ENCODE measurements at places on chromosomes 11 and 22.

GRCh38 chr11:88521799-88522201 is 184.3 kb upstream of the CTSC start:
- no peak for DNase-seq

DNA sequence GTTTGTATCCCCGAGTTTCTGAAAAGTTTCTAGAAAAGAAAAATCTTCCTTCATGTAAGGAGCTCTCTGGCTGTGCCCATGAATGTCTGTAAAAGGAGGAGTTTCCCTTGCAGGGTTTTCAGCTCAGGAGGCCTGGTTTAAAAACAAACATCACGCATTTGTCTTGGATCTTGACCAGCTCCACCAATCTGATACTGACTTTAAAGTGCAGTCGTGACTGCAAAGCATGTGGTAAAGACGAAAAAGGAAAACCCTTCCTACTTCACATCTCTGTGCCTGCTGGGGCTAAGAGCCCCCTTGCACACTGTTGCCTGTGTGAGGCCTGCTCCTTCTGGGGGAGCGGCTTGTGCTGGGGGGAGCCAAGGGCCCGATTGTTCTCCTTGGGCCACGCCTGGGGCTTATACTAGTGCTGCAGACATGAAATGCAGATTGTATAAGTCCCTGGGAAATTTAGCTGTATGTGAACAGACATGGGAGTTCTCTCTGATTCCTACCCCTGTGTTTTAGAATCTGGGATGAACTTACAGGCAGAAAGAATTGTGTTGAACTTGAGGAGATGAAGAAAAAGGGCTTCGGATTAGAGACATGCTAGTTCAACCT is 62.1 kb downstream of the ADAMTS15 start:
- DNase-seq: peak; percentile 21

DNA sequence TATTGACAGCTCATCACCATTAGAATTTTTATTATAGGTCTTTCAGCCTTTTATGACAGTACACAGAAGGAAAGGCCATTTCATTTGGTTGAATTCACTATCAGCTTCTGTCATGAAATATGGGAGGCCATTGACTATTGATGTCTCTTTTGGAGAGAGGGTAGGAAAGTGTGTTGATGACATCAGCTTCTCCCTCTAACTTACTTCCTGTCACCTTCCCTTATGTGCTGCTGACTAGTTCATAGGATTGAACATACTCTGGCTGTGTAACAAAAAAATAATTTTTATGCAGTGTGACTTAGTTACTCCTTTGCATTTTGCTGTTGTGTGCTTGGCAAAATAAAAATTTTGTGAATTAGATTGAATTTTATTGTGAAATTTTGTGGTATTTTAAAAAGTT is 769.2 kb downstream of the METTL15 start:
- DNase-seq: no peak

DNA sequence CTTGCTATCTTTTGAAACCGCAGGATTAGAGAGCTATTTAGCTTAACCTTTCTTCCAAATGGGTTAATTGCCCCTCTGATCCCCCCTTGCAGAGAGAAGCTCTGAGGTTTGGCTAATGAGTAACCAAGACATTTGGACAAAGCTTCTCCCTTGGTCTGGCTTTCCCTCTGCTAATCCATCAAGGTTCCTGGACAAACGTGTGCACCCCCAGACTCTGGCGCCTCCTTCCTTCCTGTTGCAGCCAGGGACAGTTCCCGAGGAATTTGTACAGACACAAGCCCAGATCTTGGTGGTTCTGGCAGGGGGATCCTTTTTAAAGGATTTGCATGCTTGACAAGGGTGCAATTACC is 1.6 kb downstream of the KIAA1671 start:
- DNase-seq: peak; percentile 12

- DNase-seq: peak; percentile 78
Measured at GRCh38 chr11:100810146-100810545, 123.1 kb downstream of the ARHGAP42 start.

DNA sequence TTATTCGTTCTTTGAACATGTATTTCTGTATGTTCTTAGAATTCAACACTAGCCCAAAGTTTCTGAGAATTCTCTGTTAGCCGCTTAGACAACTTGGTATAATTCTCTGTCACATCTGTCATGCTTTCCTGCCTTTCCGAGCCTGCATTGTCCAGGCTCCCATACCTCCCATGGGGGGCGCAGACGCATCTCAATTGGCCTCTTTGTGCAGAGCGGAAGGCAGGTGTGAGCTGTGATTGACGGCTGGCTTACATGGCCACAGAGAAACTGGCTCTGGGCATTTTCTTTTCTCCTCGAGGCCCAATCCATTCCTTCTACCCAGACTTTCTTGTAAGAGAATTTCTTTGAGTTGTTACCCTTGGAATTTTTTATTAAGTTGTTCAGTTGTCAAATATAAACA is 132.7 kb upstream of the SESN3 start:
- DNase-seq: no peak

DNA sequence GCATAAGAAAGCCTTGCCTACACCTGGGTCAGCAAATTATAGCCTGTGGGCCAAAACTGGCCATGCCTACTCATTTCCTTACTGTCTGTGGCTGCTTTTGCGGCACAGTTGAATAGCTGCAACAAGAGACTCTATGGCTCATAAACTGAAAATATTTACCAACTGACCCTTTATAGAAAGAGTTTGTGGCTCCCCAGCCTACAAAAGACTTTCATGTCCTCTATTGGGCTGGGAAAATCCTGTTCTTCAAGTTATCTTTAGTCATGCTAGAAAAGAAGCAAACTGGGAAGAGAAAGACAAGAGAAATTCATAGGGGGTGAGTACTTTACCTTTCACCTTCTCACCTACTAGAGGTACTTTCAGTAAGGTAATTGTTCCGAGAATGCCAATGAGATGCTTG is 175.1 kb downstream of the SWAP70 start:
- DNase-seq: no peak

- DNase-seq: no peak
Measured at GRCh38 chr11:114195981-114196731, 100.0 kb upstream of the NNMT start.

GRCh38 chr11:46557684-46558151 is 36.1 kb downstream of the AMBRA1 start:
- no peak for DNase-seq

DNA sequence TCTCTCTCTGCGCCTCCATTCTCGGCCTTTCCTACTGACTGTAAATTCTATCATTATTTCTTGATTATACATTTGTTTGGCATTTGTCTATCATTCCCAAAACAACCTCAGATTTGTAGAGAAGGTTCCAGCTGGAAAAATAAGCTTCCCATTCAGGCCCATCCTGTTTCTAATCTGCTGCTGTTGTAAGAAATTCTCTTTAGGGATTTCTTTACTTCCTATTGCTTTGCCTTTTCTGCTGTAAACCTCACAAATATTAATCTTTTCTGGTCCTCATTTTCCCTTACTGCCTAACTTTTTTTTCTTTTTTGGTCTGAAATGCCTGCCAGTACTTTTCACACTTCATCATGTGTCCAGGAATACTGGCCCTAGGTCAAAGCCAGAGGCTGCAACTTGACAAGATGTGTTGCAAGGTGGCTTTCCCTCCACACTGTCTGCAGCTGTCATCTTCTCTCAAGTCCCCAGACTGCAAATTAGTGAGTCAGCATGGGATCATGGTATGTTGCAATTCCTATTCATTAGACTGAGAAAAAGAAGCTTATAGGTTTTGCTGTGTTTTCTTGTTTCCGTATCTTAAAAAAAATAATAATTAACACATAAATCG is 858.7 kb upstream of the CHORDC1 start:
- DNase-seq: no peak

GRCh38 chr11:66124564-66124963 is 54.5 kb downstream of the PACS1 start:
- no peak for DNase-seq

GRCh38 chr11:10484461-10485180 is 29.6 kb downstream of the AMPD3 start:
- DNase-seq: no peak

DNA sequence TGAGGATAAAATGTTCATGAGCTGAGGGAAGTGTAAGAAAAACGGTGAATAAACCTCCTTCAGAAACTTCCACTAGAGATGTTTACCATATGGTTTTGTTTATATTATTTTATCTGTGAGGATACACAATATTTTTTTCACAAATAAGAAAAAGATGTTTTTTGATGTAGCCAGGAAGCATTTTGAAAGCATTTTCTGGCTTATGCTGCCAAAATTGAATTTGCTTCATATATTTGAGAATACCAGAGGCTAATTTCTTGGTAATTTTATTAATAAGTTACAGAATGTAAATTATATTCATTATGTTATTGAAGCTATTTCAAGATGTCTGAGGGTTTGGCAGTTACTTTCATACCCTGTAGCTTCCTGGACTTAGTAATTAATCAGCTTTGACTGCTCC is 686.6 kb downstream of the LUZP2 start:
- DNase-seq: no peak

DNA sequence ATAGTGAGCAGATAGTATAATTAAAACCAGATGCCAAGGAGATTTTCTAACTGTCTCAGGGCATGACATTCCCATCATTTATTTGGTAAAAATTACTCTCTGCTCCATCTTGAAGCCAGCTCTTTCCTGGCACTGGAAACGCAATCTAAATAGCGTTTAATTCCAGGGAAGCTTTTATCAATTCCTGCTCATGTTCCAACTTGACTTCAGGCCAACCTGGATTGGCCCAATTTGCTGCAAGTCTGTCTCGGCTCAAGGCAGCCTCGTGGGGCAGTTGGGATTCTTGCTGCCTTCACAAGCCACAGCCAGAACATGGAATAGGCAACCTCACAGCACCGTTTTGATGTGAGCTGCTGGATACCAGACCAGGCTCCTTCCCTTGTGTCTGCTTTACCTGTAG is 1255.9 kb downstream of the TBC1D22A start:
- DNase-seq: no peak

- no peak for DNase-seq
Measured at GRCh38 chr22:49331223-49331815, 496.4 kb downstream of the BRD1 start.

DNA sequence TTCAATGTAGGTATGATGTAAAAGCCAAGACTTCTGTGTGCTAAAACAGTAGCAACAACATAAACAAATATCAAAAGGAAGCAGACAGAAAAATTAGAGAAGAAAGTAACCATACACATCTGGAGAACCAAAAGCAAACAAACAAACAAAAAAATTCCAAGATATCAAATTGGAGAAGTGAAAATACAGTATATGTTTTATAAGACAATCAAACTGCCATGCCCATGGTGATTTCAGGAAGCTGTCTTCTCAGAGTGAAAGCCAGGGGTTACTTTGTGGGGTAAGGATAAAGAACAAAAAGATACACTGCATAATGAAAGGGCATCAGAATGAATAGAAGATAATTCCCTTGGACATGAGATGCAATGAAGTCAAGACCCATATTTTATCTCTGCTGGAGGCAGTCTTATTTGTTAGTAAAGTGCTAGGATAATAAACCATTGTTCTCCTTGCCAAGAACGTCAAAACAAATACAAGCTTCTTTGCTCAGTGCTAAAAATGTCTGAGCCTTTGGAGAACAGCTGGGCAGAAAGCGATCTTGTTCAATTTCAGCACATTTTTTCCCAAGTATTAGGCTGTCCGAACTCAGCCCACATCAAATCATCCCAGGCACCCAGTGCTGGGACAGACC is 38.1 kb upstream of the LDLRAD3 start:
- DNase-seq: no peak

GRCh38 chr11:101862391-101863233 is 52.2 kb upstream of the CEP126 start:
- DNase-seq: peak; percentile 72

GRCh38 chr11:128628325-128628673 is 40.9 kb upstream of the ETS1 start:
- DNase-seq: no peak

GRCh38 chr22:47000888-47001287 is 238.4 kb downstream of the TBC1D22A start:
- DNase-seq: no peak

DNA sequence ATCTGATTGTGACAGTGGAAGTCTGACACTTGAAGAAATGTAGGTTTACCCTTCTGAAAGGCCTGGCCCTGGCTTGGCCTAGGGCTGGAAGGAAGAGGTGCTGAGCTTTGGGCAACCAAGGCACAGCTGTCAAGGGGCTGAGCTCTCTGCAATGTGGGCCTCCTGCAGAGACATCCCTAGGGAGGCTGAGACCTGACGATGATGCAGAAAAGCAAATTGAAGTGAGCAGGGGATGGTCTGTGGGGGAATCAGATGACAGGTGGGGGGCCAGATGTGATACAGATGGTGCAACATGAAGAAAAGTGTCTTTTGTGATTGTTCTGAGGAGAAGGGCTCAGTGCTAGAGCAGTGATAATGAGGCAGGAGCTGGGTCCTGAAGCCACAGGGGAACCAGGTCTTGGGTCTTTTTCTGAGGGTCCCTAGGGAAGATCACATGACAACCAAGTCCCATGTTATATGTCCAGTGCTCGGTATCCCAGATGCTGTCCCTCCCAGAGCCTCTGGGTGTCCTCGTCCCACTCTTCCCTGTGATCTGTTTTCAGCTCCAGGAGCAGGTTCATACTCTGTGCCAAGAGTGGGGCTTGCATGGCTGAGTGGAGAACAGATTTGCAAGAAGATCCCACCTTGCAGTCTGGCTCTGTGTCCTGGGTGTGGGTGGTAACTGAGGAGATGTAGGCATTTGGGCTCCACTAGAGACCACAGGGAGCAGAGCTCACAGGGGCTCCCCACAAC is 79.9 kb upstream of the VPREB1 start:
- DNase-seq: no peak

- DNase-seq: no peak
Measured at GRCh38 chr22:24353121-24353520, 74.3 kb upstream of the ADORA2A start.

DNA sequence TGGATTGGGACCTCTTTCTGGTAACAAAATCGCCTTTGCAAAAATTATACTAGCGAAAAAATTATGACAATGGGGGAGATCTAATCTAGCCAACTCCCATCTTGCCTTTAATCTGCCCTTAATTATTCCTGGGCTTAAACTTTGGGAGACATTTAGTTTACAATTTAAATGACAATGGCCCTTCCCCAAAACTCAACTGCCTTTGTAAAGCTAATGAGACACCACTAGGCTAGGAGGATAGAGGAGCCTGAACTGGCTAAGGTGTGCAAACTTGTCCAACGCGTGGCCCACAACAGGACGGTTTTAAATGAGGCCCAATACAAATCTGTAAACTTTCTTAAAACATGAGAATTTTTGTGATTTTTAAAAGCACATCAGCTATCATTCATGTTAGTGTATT is 67.3 kb downstream of the RSF1 start:
- DNase-seq: no peak

DNA sequence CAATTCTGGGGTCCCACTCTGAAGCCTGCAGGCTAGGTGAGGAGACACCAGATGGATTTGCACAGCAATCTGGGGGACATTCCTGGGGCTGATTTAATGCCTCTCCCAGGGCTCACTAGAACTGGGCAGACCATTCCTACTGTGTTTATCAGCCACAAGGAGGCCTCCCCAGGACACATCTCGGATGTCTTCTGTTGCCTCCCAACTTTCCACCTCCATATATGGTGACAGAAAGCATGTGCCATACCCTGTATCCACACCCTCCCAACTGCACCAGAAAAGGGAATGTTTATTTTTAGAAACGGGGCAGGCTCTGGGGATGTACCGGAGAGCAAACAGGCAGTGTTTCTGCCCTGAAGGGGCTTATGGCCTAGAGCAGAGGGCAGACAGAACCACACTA is 181.8 kb downstream of the CSNK2A3 start:
- DNase-seq: no peak

GRCh38 chr22:42949159-42949558 is 65.8 kb downstream of the PACSIN2 start:
- DNase-seq: peak; percentile 37

Data from kidney glomerular epithelial cell (primary cell).